Stimulated activated CD4-positive, alpha-beta T cell treated with anti-CD3 and anti-CD28 coated beads, TNF-alpha, amount 100 ng/mL, for 1 hour (primary cell): ENCODE measurements at places on chromosomes 2 and 18.

- no peak for DNase-seq
These were observed 22.3 kb downstream of the LRATD1 start for GRCh38 chr2:14654835-14655282.

GRCh38 chr2:120819720-120820210 lies 84.1 kb downstream of the GLI2 start:
- no peak for DNase-seq

DNA sequence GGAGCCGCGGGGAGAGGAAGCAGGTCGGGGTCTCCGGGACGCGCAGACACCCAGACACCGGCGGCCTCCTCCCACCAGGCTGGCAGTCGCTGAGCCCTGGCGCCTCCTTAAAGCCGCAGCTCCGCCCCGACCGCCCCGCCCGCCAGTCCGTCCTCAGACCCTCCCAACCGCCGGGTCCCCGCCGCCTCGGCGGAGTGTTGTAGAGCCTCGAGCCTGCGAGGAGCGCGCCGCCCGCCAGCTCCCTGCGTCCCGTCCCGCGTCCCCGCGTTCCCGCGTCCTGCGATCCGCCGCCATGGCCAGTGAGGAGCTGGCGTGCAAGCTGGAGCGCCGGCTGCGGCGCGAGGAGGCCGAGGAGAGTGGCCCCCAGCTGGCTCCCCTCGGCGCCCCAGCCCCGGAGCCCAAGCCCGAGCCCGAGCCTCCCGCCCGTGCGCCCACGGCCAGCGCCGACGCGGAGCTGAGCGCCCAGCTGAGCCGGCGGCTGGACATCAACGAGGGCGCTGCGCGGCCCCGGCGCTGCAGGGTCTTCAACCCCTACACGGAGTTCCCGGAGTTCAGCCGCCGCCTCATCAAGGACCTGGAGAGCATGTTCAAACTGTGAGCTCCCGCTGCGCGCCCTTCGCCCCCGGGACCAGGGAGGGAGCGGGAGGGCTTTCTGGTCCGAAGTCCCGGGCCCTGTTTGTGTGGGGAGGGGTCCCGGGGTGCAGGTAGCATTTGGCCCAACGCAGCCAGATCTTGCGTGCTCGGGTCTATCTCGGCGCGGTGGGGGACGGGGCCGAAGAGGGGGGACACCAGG lies at the start of gene EFHD1:
TSS of gene EFHD1 (plus strand) at position 192 of the 793 bp plus-strand sequence. CDS start at position 293, 101 bp downstream.
- peak; percentile 9 for DNase-seq

DNA sequence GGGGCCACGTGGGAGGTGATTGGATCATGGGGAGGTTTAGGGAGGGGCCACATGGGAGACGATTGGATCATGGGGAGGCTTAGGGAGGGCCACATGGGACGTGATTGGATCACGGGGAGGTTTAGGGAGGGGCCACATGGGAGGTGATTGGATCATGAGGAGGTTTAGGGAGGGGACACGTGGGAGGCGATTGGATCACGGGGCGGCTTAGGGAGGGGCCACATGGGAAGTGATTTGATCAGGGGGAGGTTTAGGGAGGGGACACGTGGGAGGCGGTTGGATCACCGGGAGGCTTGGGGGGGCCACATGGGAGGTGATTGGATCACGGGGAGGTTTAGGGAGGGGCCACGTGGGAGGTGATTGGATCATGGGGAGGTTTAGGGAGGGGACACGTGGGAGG lies 22.5 kb upstream of the SALL3 start:
- DNase-seq = no peak

- no peak for DNase-seq
These were observed 11.8 kb downstream of the ALS2 start for GRCh38 chr2:201768918-201769317.

- DNase-seq = no peak
These were observed 43.9 kb downstream of the ACSL3 start for GRCh38 chr2:222904557-222905258.

DNA sequence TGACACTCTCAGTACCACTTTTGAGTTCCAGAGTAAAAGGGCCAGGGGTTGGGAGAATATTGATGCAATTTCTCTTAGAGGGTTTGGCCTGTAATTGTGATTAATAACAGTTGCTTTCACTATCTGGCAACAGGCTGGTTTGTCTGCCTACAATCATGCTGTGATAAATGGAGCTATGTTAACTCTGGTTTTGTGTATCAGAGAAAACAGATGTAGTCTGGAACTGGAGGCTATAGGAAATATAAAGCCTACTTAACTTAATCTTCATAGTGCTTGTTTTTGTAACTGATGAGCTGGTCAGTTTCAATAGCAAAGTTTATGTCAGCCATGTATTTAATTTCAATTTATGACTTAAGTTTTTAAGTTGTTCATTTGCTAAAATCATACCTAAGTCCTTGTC lies 138.0 kb downstream of the AGPS start:
- no peak for DNase-seq

- no peak for DNase-seq
These were observed 129.7 kb downstream of the MAP4K4 start for GRCh38 chr2:101827246-101827645.

DNA sequence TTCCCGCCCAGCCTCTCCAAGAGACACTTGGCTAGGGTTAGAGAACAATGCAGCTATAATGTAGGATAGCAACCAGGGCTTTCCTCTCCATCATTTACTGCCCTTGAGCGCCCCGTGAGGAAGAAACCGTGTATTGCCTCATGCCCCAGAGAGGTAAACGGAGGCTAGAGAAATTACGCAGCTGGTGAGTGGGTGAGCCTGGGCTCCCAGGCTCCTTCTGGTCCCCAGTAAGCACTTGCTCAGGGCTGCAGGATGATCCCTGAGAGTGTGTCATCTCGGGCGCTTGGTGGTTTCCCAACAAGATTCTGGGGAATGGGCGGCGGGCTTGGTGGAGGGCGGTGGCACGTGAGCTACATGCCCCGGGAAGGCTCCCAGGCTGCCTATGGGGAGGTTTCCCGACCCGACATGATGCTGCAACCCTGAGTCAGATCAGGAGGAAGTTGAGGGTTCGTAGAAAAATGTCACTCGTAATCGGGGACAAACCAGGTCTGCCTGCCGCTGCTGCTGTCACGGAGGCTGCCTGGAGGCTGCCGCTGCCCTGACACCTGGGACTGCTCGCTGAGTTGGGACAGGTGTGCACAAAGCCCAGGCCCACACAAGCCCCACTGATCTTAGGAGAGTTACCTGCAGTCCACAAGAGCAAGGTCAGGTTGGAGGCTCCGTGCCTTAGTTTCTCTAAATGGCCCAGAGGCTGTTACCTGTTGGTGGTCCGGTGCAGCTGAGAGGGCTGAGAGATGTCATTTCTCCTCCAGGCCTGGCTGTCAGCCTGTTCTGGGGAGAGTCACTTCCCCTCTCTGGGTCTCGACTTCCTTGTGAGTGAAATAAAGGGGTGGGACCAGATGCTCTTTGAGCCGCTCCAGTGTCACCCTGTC lies at the start of gene GPR55:
TSS of gene GPR55 (minus strand) at position 773 of the 872 bp plus-strand sequence. CDS start 14,280 bp downstream, outside the sequence.
- DNase-seq = peak; percentile 61

GRCh38 chr2:74419345-74419744 lies 2.1 kb downstream of the C2orf81 start:
- DNase-seq = no peak

- DNase-seq = no peak
These were observed 90.1 kb downstream of the RTN4 start for GRCh38 chr2:54960164-54960563.

- no peak for DNase-seq
These were observed 40.5 kb downstream of the HS6ST1 start for GRCh38 chr2:128277961-128278681.

- no peak for DNase-seq
These were observed 27.2 kb upstream of the BBS5 start for GRCh38 chr2:169452080-169452479.

- DNase-seq = no peak
These were observed 25.0 kb downstream of the CELF4 start for GRCh38 chr18:37540424-37541138.

DNA sequence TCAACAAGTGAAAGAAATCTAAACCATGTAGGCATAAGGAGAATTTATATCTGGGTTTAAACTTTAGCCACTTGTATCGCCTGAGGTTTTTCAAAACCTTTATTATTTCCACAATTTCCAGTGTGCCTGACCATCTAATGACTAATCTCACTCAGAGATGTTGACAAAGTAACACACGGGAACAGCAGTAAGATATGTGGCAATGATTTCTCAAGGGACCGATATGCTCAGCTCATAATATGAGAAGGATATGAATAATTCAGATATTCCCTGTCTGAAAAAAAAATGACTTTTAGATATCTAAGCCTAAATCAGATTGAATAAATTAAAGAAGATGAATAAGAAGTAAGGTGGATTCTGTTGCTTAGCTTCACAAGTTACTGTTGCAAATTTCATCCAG lies 43.5 kb downstream of the TMEM163 start:
- DNase-seq = no peak

GRCh38 chr18:50839996-50840395 lies 20.2 kb upstream of the MRO start:
- DNase-seq = no peak

DNA sequence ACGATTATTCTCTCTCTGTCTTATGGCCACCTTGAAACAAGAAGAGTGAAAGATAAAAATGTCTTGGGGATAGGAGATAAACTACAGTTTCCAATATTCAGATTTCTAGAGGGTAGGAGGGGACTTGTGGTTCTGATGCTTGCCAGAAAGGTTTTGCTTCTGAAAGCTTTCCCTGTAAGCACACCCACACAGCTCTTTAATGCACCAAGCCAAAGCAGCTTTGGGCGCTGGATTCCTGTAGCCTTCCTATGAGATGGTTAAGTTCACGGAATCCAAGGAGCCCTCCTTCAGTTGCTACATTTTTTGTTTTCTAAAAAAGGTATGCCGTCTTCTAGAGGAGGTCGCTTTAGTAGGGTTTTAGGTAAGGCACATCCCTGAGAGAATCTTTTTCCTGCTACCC lies 4.9 kb downstream of the LRRTM1 start:
- DNase-seq = no peak

DNA sequence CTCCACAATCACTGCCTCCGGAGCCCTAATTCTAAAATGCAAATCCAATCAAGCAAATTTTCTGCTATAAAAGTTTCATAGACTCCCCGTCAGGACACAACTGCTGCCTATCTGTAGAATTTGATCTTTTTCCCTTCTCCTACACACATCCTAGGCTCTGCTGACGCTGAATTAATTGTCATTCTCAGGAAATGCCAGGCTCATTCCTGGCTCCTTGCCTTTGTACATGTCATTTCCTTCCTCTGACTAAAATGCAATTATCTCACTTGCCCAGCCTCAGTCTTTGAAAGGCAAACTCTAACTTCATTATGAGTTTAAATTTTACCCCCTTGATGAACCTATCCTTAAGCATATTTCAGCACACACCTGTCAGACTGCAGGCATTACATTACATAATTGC lies 844.9 kb upstream of the CRIM1 start:
- no peak for DNase-seq

- no peak for DNase-seq
These were observed 448.3 kb upstream of the ST6GAL2 start for GRCh38 chr2:107334306-107334705.

- DNase-seq = no peak
These were observed 98.2 kb upstream of the TMEM178A start for GRCh38 chr2:39567507-39567906.
